ENCODE measurements at places on chromosomes 6 and 20. TPM values are rescaled to one million over a fixed set of nuclear protein-coding genes. Genes with fewer than 3 reads are reported as not detected.

- no peak for DNase-seq
These were observed 3.2 kb upstream of the SDHAF4 start for GRCh38 chr6:70563530-70563929.

Gene NKAPL
- total RNA-seq, result 0.49 TPM

DNA sequence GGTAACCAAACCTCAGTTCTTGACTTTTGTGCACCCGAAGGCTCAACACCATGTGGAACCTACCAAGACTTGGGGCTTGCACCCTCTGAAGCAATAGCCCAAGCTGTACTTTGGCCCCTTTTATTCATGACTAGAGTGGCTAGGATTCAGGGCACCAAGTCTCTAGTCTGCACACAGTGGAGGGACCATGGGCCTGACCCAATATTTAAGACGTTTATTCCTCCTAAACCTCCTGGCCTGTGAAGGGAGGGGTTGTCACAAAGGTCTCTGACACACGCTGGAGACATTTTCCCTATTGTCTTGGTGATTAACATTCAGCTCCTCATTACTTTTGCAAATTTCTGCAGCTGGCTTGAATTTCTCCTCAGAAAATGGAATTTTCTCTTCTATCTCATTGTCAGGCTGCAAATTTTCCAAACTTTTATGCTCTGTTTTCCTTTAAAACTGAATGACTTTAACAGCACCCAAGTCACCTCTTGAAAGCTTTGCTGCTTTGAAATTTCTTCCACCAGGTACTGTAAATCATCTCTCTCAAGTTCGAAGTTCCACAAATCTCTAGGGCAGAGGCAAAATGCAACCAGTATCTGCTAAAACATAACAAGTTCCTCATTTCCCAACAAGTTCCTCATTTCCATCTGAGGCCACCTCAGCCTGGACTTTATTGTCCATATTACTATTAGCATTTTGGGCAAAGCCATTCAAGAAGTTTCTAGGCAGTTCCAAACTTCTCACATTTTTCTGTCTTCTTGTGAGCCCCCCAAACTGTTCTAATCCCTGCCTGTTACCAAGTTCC is 481.4 kb upstream of the BTBD3 start:
- DNase-seq, result no peak

DNA sequence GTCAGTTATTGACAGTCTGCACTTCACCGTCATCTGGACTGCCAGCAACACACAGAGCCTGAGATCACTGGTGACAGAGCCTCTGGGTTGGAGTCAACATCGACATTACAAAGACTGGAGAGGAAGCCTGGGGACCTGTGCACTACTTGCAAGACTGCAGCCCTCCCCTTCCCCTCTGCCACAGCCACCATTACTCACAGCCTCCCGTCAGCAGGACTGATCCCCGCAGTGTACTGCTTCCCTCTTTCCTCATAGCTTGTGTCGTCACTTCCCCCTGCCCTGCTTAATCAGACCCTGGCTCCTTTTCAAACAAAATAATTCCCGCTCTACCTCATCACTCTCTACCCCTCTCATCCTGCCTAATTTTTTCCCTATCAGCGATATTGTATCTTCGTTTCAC is 235.5 kb upstream of the KCNQ5 start:
- DNase-seq, result no peak

DNA sequence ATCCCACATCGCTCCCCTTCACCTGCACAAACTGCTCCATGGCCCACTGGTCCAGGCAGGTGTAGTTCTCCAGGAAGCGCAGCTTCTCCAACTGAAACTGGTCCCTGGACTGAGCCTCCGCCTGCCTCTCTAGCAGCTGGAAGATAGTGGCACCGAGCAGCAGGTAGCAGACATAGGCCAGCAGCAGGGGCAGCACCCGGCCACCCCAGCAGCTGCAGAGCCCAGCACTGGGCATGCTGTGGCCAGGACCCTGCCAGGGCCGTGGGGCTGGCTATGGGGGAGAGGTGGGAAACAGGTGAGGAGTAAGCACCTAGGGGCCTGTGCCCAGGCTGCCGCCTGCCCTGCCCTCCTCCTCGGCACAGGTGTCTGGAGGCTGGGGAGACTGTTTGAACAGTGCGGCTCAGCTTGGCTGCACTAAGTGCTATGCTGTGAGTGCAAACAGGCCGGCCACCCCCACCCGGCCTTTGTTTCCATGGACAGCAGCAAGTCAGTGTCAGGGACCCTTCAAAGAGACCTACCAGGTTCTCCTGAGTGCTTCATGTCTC is at the start of gene KCNK16:
TSS of gene KCNK16 (minus strand) at position 397 of the 545 bp plus-strand sequence. CDS start at position 235, 162 bp downstream.
- DNase-seq, result no peak

Measured in thoracic aorta (tissue), 2 donors.